ENCODE measurements at places on chromosomes 13 and 19. TPM values are rescaled to one million over a fixed set of nuclear protein-coding genes. Genes with fewer than 3 reads are reported as not detected.

DNA sequence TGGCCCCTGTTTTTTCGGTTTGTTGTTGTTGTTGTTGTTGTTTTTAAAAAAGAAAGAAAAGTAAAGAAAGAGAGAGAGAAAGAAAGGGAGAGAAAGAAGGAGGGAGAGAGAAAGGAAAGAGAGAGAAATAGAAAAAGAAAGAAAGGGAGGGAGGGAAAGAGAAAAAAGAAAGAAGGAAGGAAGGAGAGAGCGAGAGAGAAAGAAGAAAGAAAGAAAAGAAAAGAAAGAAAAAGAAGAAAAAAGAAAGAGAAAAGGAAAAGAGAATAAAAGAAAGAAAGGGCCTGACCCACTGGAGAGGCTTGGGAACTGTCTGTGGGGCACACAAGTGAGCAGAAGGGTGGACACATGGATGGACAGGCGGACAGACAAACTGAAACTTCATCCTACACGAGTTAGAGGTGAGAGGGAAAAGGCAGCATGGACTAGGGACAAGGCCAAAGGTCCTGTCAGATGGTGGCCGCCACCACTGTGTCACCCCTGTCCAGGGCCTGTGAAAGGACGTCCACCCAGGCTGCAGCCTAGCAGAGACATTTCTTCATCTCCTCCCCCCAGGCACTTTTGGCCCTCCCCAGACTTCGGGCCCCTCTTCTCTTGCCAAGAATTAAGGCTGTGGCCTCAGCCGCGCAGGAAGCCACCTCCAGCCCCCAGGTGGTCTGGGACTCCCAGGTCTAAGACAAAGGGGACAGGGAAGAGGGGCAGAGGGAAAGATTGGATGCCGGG lies 9.1 kb upstream of the BCAM start:
- DNase-seq = no peak

DNA sequence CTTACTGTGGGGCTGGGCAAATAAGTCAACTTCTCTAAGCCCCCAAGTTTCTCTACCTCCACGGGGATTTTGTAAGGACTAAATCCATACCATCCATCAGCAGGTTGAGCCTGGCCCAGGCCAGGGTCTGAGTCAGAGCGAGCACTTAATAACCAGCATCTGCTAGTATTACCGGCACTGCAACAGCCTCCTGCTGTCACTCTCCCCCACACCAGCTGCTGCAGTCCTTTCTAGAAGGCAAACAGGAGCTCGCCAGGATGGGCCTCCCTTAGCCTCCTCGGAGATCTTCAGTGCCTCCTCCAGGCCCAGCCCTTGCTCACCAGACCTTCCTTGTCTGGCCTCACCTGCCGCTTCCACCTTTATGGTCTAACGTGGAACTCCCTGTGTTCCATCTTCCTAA lies 3.2 kb downstream of the NAPA start:
- no peak for DNase-seq

The NR2F6 gene
- polyA plus RNA-seq = 45.9 TPM

The RFPL4A gene
- not detected for polyA plus RNA-seq

- DNase-seq = no peak
Measured at GRCh38 chr19:49840736-49841249, 10.2 kb upstream of the PTOV1 start.

The GJB2 gene
- 4.5 TPM for polyA plus RNA-seq

GRCh38 chr13:31167490-31167889 lies 5.8 kb upstream of the HSPH1 start:
- DNase-seq = no peak

GRCh38 chr13:108316413-108316812 lies 46.9 kb downstream of the TNFSF13B start:
- DNase-seq = no peak

DNA sequence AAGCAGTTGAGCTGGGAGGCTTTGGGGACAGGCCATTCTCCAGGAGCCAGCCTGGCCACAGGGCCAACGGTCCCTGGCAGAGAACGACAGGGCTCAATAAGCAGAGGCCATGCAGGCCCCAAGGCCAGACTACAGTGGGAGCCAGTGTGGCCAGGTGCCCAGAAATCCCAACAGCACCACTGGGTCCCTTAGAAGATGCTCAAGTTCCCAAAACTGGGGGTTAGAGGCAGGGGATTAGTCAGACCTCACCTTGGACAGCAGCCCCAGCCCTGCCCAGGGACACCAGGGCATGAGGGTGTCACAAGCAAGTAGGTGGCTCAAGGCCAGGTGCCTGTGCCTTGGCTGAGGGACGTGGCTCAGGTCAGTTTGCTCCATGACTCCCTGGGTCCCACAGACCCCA lies 12.8 kb downstream of the SCGB2B2 start:
- DNase-seq = no peak

DNA sequence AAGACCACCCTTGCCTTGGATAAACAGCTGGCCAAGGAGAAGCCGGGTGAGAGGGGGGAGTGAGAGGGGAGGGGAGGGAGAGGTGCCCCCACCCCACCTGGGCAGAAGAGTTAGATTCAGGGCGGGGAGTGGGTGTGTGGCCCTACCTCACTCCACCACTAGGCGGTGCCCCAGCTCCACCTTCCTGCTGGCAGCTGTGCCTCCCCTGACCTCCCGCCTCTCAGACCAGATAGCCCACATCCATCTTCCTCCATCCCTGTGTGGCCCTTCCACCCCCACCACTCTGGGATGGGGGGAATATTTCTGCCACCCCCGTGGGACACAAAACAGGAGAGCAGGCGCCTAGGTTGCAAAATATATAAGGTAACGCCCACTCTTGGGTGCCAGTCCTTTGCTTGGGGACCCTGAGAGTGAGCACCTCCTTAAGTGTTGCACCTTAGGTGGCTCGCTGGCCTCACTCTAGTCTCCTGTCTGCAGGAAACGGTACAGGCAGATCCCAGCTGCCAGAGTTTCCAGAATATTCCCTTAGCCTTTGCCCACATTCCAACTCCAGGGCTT lies 13.8 kb upstream of the EHD2 start:
- no peak for DNase-seq

DNA sequence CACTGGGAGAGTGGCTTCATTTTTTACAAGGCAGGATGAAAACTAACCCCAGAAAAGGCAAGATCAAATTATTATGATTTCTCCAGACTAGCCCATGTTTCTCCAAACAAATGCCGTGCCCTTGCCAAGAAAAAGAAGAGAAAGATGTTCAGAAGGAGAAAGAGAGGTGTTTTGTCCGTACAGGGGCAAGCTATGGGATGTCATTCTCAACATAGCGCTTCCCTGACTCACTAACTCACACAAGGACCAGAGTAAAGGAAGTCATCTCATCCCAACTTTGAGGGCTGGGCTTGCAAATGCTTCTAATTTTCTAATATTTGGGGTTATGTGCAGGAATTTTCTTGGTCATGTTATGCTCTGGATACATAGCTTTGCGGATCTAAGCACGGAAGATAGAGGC lies 224.2 kb upstream of the MAB21L1 start:
- DNase-seq = no peak

The CCL25 gene
- 0.33 TPM for polyA plus RNA-seq

DNA sequence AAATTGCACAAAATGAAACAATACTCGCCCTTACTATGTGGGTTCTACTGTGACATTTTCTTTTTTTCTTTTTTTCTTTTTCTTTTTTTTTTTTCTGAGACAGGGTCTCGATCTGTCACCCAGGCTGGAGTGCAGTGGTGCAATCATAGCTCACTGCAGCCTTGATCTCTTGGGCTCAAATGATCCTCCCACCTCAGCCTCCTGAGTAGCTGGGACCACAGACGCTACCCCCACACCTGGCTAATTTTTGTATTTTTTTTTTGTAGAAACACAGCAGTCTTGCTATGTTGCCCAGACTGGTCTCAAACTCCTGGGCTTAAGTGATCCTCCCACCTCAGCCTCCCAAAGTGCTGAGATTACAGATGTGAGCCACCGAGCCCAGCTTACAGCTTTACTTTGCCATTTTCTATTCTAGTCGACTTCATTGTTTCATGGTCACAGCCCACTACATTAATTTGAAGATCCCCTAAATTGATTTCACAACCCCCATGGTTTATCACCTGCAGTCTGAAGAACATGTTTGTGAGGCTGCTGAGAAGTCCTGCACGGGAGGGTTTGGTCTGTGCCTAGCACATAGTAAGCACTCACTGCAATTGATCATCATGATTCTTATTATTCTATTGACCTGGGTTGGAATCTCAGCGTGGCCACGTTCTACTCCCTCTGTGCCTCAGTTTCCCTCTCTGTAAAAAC lies 3.8 kb downstream of the BCL3 start:
- DNase-seq = no peak

DNA sequence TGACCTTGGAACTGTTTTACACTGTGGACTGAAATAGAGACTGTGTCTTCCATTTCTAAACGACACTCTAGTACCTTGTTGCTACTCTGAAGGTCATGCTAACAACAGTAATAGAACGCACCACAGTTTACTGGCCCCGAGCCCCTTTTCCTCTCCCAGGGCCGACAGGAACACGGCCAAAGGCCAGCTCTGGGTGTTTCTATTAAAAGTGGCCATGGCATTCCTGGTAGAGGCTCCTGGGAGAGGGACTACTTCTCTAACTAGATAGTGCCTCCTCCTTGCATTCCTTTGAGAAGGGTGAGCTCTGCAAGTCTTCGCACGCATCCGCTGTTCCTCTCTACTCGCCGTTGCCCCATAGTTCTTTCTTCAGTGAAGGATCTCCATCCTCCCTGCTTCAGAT lies 18.7 kb upstream of the SIAH3 start:
- DNase-seq = no peak

The MBD3L3 gene
- polyA plus RNA-seq = not detected

DNA sequence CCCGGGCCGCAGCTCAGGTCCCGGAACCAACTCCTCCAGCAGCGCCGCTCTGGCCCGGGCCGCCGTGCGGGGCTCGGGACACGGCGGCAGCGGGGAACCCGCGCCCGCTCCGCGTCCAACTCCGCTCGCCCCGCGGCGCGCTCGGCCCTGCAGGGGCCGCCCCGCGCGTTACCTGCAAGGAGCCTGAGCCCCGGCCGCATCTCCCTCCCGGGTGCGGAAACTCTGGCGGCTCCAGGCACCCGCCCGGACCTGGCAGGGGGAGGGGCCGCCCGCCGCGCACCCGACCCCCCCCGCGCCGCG lies at the start of gene TMTC4:
TMTC4 (minus strand) TSS at position 224 of the 300 bp plus-strand sequence. CDS start 4,433 bp downstream, outside the sequence.
- no peak for DNase-seq

GRCh38 chr13:99419591-99420243 lies 81.6 kb upstream of the TM9SF2 start:
- no peak for DNase-seq

- no peak for DNase-seq
Measured at GRCh38 chr13:105982219-105982930, 553.1 kb downstream of the EFNB2 start.

The CABP5 gene
- not detected for polyA plus RNA-seq

Measured in renal pelvis (tissue), 12 donors.